Cerebellum (tissue), 4 donors: ENCODE measurements at places on chromosomes 11 and 22. TPM values are rescaled to one million over a fixed set of nuclear protein-coding genes. Genes with fewer than 3 reads are reported as not detected.

CHRM1 gene
- total RNA-seq: not detected

ZP1 gene
- total RNA-seq: not detected

KCNK7 gene
- total RNA-seq: 0.27 TPM

CASP5 gene
- total RNA-seq: not detected

USH1C gene
- 0.27 TPM for total RNA-seq

NCR3LG1 gene
- 9.1 TPM for total RNA-seq

OR52N5 gene
- total RNA-seq: 0.09 TPM

LRRC56 gene
- 1.5 TPM for total RNA-seq

OR51B2 gene
- 1.2 TPM for total RNA-seq

SMC1B gene
- total RNA-seq: not detected

CD6 gene
- 0.27 TPM for total RNA-seq

KRTAP5-7 gene
- total RNA-seq: 0.18 TPM

PGR gene
- total RNA-seq: 0.18 TPM

OR4C13 gene
- not detected for total RNA-seq

NELL1 gene
- total RNA-seq: 58.3 TPM

CALCA gene
- 3.1 TPM for total RNA-seq

SPON1 gene
- 39.1 TPM for total RNA-seq

SAA4 gene
- not detected for total RNA-seq

FAM227A gene
- total RNA-seq: 14.7 TPM

GVQW3 gene
- 25.5 TPM for total RNA-seq
